ENCODE measurements at places on chromosomes 12 and 14.

DNA sequence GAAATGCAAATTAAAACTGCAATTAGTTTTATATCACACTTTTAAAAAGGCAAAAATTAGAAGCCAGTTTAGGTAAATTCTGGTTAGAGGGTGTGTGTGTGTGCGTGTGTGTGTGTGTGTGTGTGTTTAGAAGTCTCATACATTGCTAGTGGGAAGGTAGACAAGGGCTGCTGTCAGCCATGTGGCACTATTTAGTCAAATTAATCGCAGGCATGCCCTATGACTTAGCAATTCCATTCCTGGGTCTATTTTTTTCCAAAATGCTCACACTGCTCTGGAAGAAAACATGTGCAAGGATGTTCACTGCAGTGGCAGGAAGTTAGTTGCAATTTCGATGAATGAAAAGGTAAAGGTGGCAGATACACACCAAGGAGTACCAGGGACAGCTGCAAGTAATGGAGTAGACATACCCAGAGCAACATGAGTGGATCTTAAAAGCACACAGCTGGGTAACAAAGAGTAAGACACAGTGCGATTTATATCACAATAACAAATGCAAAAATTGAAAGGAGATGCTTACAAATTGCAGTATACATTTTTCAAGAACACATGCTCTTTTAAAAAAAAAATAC, 11.6 kb downstream of the CAPZA3 start:
- DNase-seq, result no peak

GRCh38 chr12:89230376-89231315, 121.7 kb downstream of the DUSP6 start:
- DNase-seq, result no peak

DNA sequence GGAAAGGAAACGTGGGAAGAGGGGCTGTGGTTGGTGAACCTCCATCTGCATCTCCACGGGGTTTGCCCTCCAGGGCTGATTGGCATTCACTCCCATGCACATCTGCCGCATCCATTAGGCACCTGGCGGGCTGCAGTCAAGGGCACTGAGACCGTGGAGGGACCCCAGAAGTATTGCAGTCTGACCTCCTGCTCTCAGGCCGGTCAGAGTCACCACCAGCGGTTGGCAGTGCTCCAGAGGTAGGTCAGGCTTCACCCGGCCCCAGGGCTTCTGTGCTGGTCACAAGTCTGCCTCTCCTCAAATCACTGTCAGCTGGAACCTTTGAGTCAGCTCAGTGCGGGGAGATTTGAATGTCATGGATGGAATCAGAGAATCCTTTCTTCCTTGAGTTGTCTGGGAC, 132.3 kb downstream of the PAPOLA start:
- no peak for DNase-seq

DNA sequence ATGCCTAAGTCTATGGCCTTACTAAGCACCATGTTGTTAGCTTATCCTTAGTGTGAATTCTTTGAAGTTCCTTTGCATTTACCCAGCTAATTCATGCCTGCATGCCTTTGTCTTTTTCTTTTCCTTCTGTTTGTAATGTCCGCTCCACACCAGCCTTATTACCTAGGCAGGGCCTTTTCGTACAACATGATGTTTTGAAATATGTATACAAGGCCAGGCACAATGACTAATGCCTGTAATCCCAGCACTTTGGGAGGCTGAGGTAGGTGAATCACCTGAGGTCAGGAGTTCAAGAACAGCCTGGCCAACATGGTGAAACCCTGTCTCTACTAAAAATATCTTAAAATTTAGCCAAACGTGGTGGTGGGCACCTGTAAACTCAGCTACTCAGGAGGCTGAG, 1636.5 kb upstream of the SEL1L start:
- no peak for DNase-seq

DNA sequence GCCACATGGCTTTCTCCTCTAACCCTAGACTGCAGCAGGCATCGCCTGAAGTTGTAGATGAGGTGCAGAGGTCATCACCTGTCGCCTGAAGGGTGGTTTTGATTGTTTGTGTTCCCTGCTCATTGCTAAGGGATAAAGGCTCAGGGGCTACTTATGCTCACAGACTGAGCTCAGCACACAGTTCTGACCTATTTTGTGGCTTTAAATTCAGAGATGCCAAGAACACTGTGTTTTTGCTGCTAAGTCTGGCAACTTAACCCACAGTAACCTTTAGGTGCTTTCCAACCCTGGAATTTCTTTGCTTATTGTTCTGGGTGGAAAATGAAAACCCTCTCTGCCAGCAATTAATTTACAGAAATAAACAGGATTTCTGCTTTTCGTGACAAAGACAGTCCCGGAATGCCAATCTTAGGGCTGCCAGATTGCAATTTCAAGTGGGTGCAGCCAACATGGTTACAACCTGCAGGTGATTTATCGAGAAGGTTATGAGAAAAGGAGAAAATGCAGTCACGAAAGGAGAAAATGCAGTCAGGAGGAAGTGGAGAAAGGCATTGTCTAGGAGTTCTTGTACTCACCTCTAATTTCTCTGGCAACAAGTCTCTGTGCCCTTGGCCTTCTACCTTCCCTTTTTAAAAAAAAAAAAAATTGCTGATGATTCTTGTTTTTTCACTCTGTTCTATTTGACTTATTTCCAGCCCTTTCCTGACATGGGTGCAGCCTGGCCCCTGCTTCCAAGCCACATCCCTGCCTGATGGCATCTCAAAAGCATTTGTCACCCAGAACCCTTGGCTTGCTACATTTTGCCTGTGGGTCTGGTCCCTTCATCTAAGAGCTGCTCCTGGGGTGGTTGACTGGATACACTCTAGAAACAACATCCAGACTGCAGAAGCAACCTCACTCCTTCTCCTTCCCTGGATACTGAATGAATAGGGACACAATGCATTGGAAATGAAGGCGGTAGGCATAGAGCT, 23.3 kb downstream of the NPC2 start:
- no peak for DNase-seq

DNA sequence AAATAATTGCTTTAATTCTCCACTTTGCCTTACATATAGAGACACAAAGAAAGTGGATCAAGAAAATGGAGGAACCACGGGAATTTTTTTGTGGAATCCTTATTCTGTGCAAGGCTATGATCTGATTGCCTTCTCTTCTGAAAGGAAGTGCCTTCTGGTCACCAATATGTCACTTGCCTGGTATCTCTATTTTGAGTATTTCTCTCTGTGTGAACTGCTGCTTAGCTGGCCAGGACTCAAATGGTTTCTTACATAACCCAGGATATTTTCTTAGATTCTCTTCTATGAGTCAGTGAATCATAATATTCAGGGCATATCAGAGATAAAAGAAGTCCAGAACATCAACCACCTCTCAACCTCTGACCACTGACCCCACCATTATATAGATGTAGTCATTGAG, 156.1 kb downstream of the DIO2 start:
- DNase-seq, result no peak

DNA sequence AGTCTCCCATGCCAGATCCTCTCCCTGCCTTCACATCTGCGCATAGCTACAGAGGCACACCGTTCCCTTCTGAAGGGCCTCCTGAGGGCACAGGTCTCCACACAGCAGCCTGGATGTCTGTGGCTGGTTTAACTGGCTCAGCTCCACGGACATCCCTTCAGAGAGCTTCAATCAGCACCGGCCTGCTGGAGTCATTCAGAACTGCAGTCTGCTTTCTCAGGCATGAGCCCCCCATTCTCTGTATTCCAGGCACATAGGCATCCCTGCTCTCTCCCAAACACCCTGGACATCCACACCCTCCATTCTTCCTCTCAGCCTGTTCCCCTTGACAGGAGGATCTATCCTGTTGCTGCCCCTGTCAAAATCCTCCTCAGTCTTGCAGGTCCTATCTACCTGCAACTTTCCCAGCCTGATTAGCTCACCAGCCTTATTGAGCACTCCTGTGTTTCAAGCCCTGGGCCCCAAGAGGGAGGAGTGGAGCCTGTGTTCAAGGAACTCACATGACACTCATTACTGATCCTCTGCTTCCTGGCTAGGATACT, 2.9 kb upstream of the DHRS2 start:
- no peak for DNase-seq

GRCh38 chr12:12282761-12283425, 16.0 kb upstream of the LRP6 start:
- no peak for DNase-seq

DNA sequence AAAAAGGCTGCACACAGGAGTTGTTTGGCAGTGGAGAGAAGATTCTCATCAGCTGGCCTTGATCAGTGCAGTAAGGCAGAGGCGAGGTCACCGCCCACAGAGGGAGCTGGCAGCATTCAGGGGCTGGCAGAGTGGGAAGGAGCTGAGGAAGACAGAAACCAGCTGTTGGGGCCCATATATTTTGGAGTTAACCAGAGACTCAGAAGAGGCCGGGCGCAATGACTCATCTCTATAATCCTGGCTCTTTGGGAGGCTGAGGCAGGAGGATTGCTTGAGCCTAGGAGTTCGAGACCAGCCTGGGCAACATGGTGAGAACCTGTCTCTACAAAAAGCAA, 17.7 kb downstream of the SMCO2 start:
- DNase-seq, result no peak

DNA sequence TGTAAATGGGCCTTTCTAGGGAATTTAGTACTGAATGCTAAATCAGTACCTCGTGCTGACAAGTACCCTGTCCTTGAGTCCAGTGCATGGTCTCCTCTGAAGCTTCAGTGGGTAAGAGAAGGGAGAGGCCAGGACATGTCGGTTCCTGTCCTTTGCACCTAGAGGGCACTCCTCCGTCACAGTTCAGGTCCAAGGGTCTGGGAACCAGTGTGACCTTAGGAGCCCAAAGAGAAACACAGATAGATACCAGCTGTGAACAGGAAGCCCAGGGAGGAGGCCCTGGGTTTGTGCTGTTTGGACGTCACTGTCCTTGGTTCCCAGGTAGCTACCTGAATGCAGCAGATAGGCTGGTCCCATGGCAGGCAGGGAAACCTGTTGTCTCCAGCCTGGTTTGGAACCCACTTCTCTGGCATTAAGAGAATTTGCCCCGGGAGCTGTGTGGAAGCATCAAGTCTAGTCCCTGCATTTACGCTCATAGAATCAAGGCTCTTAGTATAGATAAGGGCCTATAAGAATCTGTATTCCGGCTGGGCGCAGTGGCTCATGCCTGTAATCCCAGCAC, 3.9 kb upstream of the FGF23 start:
- no peak for DNase-seq

DNA sequence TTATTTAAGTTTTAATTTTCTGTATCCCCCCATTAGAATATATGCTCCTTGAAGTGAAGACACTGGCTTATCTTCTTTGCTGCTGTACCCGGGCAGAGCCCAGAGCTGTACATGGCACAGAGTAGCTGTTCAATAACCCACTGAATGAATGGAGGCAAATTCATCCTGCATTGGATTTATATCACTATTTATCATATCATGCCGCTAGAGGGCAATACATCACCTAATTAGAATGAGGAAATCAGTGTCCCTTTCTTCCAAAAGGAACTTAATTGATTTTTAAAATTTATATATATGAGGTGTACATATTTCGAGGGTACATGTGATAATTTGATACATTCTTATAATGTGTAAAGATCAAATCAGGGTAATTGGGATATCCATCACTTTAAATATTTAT, 89.2 kb upstream of the TMEM260 start:
- DNase-seq, result no peak

GRCh38 chr12:25585662-25586061, 32.6 kb upstream of the LMNTD1 start:
- no peak for DNase-seq

- no peak for DNase-seq
Measured at GRCh38 chr12:78407722-78408121, 456.9 kb upstream of the SYT1 start.

DNA sequence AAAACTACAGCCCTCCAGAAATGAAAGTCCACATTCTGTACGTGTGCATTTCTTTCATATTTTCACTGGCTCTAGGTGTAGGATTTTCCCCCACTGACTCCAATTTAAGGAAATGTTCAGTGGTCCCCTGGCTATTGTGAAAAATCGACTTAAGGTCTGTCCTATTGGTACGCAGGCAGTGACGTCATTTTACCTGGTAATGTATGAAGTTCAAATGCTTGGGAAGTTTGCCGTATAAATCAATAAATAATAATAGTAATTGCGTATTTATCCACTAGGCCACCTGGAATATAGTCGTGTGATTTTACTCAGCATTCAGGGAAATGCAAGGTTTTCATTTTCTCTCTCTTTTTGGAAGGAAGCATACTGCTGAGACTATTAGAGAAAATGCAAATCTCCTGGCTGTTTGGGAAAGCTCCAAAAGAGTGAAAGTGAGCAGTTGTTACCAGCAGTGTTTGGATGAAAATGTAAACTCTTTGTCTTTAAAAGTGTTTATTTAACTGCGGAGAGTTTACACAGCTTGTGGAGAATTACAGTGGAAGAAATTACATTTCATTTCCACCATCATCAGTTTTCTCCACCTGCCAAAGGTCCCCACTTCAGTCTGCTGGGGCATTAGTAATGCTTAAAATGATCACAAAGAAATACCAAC, 107.0 kb downstream of the EXOC5 start:
- DNase-seq, result no peak

DNA sequence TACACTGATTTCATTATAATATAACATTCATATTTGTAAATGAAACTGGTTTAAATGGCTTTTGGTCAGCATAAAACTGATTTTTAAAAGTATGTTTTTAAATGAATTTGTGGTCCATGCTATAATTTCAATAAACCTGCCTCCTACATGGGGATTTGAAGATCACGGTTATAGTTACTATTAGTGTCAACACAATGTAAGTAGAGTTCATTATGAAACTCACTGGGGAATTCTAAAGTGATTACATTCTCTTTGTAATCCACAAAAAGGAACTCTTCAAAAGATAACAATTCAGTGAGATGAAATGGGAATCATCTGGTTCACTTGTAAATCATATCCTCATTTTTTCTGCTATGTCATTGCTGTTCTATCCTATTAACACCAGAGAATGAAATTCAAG, 204.5 kb upstream of the G2E3 start:
- no peak for DNase-seq

- no peak for DNase-seq
Measured at GRCh38 chr12:851913-852312, 97.6 kb downstream of the RAD52 start.

- no peak for DNase-seq
Measured at GRCh38 chr12:22380031-22380430, 45.5 kb upstream of the ST8SIA1 start.

GRCh38 chr12:95385246-95386035, 88.5 kb upstream of the METAP2 start:
- DNase-seq, result no peak

DNA sequence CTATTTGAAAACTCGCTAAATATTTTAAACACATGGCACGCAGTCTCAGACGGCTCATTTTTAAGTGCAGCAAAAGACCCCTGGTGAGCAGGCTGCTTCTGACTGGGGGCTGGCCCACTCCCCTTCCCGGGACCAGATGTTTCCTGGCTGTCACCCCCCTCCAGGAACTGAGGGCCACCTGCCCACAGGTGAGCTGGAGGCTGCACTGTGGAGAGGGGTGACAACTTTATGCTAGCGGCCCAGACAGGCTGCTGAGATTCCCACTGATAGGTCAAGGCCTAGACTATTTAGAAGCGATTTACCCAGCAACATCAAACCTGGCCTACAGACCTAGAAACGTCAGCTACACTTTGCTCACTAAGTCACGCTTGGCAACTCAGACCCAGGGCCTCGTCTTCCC, 92.1 kb downstream of the BCL11B start:
- no peak for DNase-seq

GRCh38 chr14:59677771-59678231, 101.2 kb upstream of the CCDC175 start:
- DNase-seq, result no peak

GRCh38 chr12:13900718-13901117, 80.7 kb downstream of the GRIN2B start:
- no peak for DNase-seq

GRCh38 chr14:94138251-94138650, 8.8 kb upstream of the IFI27L2 start:
- DNase-seq, result no peak

GRCh38 chr14:32099473-32099872, 22.4 kb downstream of the ARHGAP5 start:
- DNase-seq, result no peak

- no peak for DNase-seq
Measured at GRCh38 chr12:11174022-11174421, 3.0 kb downstream of the SMIM10L1 start.

Data from activated naive CD4-positive, alpha-beta T cell (primary cell).